ENCODE measurements at places on chromosomes 7 and 10.

DNA sequence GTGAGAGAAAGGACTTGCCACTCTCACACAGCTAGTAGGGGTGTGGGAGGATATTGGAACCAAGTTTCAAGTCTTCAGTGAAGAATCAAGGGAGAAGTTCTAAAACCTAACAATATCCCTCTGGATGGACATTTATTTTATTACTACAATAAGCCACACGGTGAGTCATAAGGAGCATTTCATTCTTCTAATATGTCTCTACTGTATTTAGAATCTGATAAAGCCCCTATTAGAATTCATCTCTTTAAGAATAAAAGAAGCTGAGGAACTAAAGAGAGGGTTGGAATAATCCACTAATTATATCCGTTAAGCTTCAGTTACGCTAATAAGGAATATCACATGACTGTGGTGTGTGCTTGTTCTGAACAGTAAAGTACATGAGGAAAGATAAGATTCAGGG lies 40.9 kb upstream of the ATRNL1 start:
- no peak for DNase-seq

DNA sequence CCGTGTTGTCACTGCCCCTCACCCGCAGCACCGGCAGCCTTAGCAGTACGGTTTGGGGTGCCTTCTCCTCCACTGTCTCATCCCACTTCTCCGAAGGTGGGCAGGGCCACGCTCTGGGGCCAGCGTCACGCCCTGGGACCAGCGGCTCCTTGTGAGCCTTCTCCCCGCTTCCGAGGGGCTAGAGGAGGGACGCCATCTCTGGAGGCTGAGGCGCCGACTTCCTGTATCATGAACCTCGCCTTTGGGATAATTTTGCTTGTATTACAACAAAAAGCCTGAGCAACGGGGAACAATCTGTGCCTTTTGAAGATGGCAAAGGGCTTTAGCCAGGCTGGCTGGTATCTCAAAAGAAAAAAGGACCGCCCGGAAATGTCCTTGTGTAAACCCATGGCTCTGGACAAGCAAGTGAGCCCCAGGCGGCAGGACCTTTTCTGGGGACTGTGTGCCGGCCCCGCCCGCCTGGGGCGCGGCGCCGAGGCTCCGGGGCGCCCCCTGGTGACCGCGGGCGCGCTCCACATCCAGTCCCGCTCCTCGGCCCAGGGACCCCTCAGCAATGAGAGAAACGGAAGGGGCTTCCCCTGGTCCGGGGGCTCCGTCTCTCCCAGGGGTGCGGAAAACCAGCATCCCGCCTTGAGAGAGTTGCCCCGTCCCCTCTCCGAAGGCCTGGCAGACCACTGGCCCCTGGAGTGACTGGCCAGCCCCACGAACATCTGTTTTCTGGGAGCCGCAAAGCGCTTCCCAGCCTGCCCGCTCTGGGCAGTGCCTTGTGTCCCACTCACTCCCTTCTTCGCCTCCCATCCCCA lies 3.8 kb downstream of the DEPP1 start:
- peak; percentile 95 for DNase-seq

GRCh38 chr7:3911685-3912084 lies 610.6 kb downstream of the SDK1 start:
- DNase-seq = no peak

DNA sequence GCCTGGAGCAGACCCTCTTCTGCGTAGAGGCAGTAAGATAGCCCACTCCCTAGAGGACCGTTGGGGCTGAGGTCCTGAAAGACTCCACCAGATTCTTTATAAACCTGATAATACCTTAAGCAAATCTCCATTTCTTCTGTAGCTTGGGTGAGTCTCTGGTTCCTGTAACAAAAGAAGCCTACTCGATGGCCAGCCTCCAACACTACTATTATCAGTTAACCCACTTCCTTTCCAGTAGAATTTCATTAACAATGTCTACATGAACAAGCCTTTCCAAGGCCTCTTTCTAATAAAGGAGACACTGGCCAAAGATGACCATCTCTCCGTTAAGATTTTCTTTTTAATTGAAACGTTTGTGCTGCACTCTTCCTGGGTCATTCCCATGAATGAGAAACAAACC lies 201.7 kb upstream of the KCTD7 start:
- no peak for DNase-seq

GRCh38 chr7:16350634-16351033 lies 70.7 kb downstream of the CRPPA start:
- DNase-seq = no peak

DNA sequence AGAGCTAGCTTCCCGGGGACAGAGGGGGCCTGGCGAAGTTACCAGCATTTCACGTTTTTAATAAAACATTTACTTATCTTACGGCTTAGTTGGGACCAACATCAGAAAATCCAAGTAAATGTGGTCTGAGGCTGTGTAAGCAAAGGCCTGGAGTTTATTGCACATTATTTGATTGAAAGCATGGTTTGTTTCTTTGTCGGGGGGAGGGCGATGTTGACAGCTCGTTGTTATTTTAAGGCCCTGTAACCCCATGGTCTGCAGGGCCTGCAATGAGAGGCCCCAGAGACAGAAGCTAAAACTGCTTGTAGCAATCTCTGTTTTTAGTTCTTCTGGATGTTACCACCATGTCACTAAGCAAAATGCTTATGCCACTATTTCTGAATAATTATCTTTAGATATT lies 88.9 kb downstream of the MYOF start:
- DNase-seq = no peak

- no peak for DNase-seq
Observed at GRCh38 chr10:30208330-30208729, 140.7 kb downstream of the MTPAP start.

- DNase-seq = no peak
Observed at GRCh38 chr7:151984612-151985011, 28.4 kb downstream of the GALNTL5 start.
